ENCODE measurements at places on chromosomes 1 and 21. TPM values are rescaled to one million over a fixed set of nuclear protein-coding genes. Genes with fewer than 3 reads are reported as not detected.

DNA sequence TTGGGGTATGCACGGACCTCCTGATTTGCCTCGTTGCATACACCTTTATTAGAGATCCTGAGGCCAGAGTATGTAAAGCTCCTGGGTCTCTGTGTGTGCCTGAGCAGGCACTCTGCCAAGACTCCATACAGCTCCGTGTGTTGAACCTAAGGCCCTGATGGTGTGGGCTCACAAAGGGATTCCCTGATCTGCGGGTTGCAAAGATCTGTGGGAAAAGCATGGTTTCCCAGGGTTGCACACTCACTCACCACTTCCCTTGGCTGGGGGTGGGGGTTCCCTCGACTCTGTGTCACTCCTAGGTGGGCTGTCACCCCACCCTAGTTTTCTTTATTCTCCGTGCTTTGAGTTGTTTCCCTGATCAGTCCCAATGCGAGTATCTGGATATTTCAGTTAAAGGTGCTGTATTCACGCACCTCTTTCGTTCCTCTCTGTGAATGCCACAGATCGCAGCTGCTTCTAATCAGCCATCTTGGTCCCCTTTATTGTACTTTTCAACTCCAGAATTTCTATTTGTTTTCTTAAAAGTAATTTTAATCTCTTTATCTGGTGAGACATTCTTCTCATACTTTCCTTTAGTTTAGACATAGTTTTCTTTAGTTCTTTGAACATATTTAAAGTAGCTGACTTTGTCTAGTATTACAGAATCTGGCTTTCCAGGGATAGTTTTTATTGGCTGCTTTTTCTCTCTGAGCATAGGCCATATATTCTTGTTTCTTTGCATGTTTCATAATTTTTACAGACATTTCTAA lies 39.0 kb upstream of the F3 start:
- no peak for DNase-seq

Gene TSACC
- total RNA-seq = not detected

- no peak for DNase-seq
Observed at GRCh38 chr1:219514728-219515127, 98.2 kb downstream of the ZC3H11B start.

DNA sequence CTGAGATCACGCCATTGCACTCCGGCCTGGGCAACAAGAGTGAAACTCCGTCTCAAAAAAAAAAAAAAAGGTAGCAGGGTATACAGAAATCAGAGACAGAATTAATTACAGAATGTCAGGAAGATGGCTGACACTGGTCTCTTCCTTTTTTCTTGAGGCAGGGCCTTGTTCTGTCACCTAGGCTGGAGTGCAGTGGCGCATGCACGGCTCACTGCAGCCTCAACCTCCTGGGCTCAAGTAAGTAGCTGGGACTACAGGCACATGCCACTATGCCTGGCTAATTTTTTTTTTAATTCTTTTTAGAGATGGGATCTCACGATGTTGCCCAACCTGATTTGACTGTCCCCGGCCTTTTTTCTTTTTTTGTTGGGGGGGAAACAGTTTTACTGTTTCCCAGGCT lies 16.4 kb downstream of the RNU5D-1 start:
- no peak for DNase-seq

GRCh38 chr1:115671176-115671934 lies 29.6 kb downstream of the VANGL1 start:
- DNase-seq = no peak

DNA sequence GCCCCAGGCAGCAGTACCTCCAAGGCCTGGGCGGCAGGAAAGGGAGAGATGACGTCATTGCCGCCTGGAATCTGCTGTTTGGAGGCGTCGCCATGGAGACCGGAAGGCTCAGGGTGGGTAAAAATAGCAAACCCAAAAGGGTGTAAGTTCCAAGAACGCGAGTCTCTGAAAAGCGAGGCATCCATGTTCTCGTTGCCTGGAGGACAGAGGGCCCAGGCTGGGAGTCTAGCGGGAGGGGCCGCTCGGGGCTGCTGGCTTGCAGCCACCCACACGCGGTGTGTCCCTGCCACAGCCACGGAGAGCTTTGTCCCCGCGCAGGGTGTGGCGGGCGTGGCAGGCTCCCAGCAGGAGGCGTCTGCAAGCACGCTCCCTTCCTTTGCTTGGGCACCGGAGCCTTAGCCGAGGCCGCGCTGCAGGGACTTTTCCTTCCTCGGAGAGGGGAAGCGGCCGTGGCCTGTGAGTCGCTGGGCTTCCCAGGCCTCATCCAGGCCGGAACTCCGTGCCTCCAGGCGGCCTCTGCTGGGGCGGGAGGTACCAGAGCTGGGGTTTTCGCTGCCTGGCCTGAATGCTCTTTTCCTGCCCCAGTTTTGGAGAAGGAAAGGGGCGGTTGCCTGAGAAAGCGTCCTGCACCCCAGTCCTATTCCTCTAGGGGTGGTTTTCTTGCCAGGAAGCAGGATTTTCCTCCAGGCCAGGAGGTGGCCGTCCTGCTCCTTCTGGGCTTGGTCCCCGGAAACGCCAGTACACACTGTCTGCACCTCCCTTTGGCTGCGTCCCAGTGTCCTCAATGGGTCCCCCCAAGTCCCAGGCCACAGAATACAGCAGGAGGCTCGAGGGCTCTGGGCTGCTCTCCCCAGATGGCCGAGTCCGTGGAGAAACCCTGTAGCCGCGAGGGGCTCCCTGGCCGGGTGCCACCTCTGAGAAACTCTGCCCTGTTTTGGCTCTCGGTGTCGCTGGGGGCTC lies 15.3 kb upstream of the SKI start:
- DNase-seq = peak; percentile 99

Gene NFASC
- total RNA-seq = 0.17 TPM

GRCh38 chr1:64527165-64527564 lies 57.2 kb downstream of the CACHD1 start:
- DNase-seq = no peak

Gene E2F2
- total RNA-seq = 1.9 TPM

Gene CSTB
- total RNA-seq = 8.5 TPM

Gene ETV3L
- not detected for total RNA-seq

GRCh38 chr1:151476083-151476482 lies 16.8 kb upstream of the POGZ start:
- DNase-seq = no peak

Gene RXFP4
- 0.19 TPM for total RNA-seq

GRCh38 chr1:17190010-17190995 lies 14.6 kb upstream of the PADI1 start:
- no peak for DNase-seq

DNA sequence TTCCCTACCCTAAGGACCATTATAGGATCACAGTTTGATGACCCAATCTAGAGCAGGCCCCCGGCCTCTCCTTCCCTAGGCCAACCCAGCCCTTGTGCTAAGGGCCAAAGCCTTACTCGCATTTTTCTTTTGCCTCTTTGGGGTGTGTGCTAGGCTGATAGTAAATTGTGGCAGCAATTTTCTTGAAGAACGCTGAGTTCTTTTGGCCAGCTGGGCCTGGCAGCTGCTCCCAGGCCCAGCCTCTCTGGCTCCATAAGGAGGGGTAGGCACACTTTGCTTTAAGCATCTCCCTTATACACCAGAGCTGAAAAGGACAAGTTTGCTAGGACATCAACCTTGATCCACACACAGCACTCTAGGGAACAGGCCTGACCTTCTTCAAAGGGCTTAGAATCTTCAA lies 4.2 kb downstream of the OLFML2B start:
- DNase-seq = no peak

Measured in dermis blood vessel endothelial cell (primary cell).